Activated CD8-positive, alpha-beta memory T cell treated with anti-CD3 and anti-CD28 coated beads, Interleukin-2, amount 10 ng/mL, durations not matched to agents 7 days and 5 days (primary cell): ENCODE measurements at places on chromosomes 6 and 20. TPM values are rescaled to one million over a fixed set of nuclear protein-coding genes. Genes with fewer than 3 reads are reported as not detected.
A peak's percentile ranks its signal among the peaks of the same experiment; 100 is the strongest.

AFDN gene
- total RNA-seq, result 94.6 TPM

XKR7 gene
- total RNA-seq, result not detected

DNA sequence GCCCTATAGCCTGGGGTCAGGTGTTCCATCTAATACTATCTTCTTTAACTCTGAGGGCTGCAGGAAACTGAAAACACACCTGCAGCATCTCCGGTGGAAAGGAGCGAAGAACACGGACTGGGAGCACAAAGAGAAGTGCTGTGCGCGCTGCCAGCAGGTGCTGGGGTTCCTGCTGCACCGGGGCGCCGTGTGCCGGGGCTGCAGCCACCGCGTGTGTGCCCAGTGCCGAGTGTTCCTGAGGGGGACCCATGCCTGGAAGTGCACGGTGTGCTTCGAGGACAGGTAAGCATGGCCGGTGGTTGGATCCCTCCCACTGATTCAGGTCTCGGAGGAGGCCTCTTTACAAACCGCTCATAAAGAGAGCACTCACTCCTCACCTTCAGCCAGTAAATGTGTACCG lies 15.5 kb downstream of the SYTL3 start:
- H3K27ac ChIP-seq, result no peak overlapping the region
- peak; percentile 26 for DNase-seq
- peaks cover 66% of the 10 kb centered on the region for H3K36me3 ChIP-seq
- H3K4me3 ChIP-seq, result no peak overlapping the region
- H3K27me3 ChIP-seq, result no peaks in the 10 kb centered on the region
- H3K4me1 ChIP-seq, result peaks cover 16% of the 10 kb centered on the region

KCNK16 gene
- not detected for total RNA-seq

GRCh38 chr6:108944707-108945680 lies 96.8 kb downstream of the ARMC2 start:
- no peak overlapping the region for H3K27ac ChIP-seq
- no peak overlapping the region for H3K4me3 ChIP-seq
- no peaks in the 10 kb centered on the region for H3K27me3 ChIP-seq
- H3K36me3 ChIP-seq, result peaks cover 7% of the 10 kb centered on the region
- H3K4me1 ChIP-seq, result peaks cover 42% of the 10 kb centered on the region
- DNase-seq, result no peak
